ENCODE measurements at places on chromosomes 5 and 9.

DNA sequence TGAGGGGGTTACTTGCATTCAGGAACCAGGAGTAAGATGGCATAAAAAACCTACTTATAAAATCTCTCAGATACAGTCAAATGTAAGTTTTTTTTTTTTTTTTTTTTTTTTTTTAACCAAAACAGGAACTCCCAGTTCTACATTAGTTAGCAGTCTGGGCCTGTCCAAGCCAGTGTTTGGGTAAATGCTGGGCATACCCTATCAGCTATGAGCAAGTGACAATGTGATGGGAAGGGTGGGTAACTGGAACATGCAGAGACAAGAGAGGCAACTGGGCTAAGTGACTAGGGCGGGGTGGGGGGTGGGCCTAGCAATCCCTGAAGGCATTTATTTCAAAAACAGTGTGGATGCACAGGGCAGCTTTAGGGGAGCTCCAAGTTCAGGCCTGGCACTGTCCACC lies 2.3 kb downstream of the NMRK1 start:
- no peak for DNase-seq

- DNase-seq = peak; percentile 77
Observed at GRCh38 chr9:108953983-108954574, 19.9 kb downstream of the ABITRAM start.

DNA sequence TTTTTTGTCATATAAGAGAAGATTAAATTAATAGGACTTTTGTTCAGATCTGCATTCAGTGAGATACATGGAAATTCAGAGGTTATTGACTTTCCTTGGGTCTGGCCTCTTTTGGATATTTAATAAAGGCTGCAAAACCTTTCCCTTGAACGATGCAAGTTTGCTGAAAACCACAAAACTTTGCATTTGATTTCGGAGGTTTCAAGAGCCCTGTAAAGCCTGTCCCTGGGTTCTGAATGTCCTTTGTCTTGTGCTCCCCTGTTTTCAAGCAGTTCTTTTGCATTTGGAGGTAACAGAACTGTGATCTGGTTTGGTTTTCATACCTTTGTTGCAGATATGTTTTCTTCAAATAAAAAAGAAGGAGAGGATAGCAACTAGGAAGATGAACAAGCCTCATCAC lies 188.1 kb upstream of the DMRT1 start:
- no peak for DNase-seq

GRCh38 chr9:112720113-112720780 lies 2.3 kb upstream of the INIP start:
- DNase-seq = no peak

DNA sequence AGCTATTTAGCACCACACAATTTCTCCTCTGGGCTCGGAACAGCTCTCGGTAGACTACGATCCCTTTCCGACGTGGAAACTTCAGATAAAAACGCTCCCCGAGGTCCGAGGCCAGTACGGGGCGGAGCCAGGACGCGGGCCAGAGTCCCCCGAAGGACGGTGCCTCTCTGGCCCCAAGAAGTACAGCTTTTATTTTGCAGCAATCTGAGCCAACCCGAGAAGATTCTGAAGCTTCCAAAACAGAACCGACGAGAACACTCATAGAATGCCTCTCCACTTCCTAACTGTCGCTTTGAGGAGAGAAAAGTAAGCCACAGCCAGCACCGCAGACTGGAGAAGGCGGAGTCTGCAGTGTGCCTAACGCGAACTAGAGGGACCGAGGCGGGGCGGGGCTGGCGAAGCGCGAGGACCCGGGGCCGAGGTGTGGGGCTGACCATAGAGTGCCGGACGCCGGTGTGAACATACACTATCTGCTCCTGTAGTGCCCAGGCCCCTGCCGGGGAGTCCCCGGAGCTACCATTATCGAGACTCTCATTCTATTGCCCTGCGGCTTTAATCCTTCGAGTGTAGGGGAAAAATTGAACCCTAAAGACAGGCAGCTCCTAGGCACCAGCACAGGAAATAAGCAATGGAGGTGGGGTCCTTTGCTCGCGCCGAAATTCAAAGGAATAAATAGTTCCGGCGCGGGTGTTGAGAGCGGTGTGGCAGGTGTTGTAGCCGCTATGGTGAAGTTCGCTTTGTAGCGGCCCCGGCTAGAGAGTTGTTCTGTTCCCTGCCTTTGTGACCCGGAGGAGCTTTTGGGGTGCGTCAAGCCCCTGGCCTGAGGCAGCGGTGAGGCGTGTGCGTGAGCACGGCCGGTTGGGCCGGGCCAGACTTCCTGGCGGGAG lies at the start of gene SMC2:
SMC2 (plus strand) TSS at position 663 of the 887 bp plus-strand sequence. CDS start 1,076 bp downstream, outside the sequence.
- DNase-seq = peak; percentile 91

DNA sequence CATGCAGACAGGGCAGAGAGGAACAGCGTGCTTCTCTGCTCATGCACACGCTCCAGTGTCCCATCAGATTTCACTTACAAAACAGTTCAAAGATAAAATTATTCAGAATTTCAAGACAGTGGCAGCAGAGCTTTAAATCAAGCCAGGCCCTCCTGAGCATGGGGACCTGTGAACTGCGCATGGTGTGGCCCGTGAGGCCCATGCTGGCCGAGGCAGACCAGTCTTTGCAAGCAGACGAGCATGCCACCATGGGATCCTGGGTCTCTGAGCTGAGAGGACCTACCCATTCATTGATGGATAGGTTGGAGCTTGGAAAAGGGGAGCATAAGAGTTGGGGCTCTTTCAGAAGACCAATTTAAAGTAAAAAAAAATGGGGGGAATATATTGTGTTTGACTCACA lies 35.0 kb upstream of the SAP30L start:
- no peak for DNase-seq

GRCh38 chr9:84991514-84991870 lies 322.0 kb downstream of the NTRK2 start:
- no peak for DNase-seq

- DNase-seq = peak; percentile 85
Observed at GRCh38 chr5:145237843-145238242, 597.3 kb downstream of the PRELID2 start.

- DNase-seq = peak; percentile 84
Observed at GRCh38 chr5:147188200-147189108, 46.4 kb upstream of the STK32A start.

- DNase-seq = no peak
Observed at GRCh38 chr5:100539519-100539918, 4.3 kb downstream of the FAM174A start.

GRCh38 chr9:86765746-86766430 lies 181.4 kb downstream of the GAS1 start:
- no peak for DNase-seq

DNA sequence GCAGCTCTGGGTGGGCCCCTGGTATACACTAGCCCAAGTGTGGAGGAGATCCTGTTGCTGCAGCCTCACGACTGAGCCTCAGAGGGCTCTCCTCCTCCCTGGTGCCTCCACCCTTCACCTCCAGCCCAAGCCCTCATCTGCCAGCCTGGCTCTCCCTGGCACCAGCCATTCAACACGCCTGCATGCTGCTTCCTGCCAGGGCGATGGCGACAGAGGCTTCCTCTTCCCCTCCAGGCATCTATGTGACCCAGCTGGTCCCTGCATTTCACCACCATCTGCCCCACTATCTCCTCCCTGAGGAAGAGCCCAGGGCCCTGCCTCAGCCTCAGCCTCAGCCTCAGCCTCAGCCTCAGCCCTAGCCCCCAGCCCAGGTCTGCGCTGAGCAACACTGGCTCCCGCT lies 54.8 kb upstream of the ANGPTL2 start:
- no peak for DNase-seq

- peak; percentile 3 for DNase-seq
Observed at GRCh38 chr9:26054600-26055520, 376.6 kb upstream of the TUSC1 start.

- DNase-seq = no peak
Observed at GRCh38 chr9:15433191-15433590, 10.5 kb downstream of the SNAPC3 start.

DNA sequence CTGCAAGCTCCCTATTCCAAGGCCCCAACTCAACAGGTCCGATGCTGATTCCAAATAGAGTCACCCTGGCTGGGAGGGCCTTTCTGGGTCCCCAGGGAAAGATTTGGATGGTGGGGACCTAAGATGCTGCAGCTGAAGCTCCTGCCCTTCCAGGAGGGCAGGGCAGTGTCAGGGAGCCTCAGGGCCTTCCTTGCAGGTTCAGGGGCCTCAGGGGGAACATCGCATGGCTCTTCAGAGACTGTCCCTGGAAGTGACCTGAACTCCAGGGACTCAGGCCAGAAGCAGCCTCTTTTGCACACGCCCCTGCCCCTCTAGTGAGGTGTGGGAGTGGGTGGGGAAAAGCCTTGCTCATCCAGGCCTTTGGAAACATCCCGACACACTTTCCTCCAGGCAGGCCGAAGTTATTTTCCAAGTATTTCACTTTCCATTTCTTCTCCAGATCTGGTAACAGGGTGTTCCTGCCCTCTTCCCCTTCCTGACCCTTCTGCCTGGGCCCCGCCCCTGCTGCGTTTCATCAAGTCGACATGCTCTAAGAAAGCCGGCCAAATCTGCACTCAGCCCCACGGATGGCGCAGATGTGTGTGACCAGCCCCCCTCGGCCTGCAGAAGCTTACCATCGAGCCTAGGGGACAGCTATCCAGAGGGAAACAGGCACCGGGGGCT lies 159.5 kb downstream of the FGF18 start:
- DNase-seq = no peak

DNA sequence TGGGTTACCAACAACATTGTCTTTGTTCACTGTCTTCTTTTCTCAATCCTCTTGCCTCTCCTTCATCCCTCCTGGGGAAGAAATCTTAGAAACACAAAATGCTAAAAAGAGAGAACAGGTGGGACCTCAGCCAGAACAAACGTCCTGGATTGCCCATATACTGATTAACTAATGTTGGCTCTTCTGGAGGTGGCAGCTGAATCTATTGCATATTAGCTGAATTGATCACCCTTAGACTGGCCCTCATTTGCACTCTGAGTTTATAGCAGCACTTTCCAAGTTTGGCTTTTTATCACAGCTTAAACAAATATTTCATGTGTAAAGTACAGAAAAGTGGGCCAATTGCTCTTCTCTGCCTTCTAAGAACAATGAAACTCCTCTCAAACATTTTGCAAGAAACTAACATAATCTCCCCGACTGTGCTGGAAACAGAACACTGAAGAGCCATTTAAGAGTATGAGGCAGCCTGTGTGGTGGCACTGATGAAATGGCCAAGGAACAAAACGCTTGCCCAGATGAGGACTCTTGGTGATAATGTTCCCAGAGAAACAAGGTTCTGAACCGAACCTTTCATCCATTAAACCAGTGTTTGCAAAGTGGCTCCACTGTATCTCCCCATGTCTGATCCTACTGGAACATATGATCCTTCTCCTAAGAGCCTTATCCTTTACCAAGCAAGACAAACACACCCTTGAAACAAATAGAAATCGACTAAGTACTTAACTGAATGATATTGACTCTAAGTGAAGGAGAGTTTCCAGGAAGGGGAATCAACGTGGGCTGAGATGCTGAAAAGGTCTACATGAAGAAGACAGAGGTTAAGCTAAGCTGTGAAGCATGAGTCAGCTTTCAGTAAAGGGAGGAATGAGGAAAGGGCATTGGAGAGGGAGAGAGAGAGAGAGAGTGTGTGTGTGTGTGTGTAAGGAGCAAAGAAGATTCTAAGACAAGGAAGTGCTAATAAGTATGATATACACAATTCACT lies 83.2 kb upstream of the LIFR start:
- DNase-seq = peak; percentile 36

GRCh38 chr5:77155179-77155785 lies 55.2 kb upstream of the PDE8B start:
- no peak for DNase-seq

GRCh38 chr5:43680286-43680685 lies 77.3 kb downstream of the NNT start:
- DNase-seq = no peak

- no peak for DNase-seq
Observed at GRCh38 chr5:173963867-173964441, 25.0 kb upstream of the C5orf47 start.

DNA sequence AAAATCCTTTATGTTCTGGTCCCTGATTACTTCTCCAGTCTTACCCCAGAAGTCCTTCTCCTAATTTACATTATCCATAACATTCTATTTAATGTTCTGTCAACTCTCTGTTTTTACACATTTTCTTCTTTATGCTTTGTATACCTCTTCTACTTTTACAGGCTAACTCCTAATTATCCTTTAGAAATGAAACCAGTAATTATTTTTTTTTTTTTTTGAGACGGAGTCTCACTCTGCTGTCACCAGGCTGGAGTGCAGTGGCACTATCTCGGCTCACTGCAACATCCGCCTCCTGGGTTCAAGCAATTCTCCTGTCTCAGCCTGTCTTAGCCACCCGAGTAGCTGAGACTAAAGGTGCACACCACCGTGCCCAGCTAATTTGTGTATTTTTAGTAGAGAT lies 9.0 kb downstream of the CENPK start:
- no peak for DNase-seq

DNA sequence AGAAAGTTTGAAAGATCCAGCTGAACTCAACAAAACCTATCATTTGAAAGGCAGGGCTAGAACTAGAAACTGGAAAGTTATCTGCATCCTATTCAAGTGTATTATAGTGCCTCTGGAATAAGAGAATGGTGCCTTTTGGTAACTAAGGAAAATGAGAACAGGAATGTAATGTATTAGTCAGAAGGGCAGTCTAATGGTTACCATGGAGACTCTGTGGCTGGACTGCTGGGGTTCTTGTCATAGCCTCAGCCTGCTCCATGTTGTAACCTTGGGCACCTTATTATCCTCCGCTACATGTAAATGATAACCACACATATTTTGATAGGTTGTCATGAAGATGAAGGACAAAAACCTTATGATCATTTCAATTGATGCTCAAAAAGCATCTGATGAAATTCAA lies 24.6 kb upstream of the IFNB1 start:
- peak; percentile 35 for DNase-seq

DNA sequence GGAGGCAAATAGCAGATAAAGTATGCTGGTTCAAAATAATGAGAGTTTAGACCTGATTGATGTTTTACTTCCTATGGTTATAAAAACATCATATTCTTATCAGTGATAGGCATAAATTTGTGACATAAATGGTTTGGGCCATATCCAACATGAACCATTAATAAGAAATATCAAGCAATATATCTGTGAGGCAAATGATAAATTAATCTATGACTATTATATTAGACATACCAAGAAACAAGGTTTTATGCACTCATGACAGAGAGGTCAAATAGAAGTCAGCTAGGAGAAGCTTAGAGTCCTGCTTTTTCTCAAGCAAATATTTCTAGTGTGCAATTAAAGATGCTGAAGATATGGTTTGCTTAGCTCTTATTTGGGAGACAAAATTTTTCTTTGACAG lies 10.4 kb downstream of the SMIM3 start:
- no peak for DNase-seq

GRCh38 chr5:147481376-147481775 lies 28.5 kb downstream of the DPYSL3 start:
- DNase-seq = peak; percentile 76

DNA sequence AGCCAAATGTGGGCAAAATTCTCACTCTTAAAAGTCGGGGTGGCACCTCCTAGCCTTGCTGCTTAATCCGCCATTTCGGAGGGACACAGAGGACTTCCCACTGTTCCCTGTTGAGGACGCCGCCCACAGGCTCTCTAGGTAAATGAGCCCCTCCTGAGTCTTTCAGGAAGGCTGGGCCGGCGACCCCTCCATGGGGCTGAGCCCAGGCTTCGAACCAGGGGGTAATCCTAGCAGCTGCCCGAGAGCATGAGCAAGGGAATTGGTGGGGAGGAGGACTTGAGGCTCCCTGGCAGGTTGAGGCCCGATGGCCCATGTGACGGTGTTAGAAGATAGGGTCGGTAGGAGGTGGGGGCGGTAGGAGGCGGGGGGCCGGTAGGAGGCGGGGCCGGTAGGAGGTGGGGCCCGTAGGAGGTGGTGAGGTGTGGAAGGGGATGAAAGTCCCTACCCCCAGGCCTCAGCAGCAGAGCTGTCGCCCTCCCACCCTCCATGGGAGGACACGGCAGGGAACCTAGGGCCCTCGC lies 17.1 kb downstream of the SLC12A7 start:
- DNase-seq = no peak

- peak; percentile 84 for DNase-seq
Observed at GRCh38 chr9:72509053-72509452, 12.4 kb upstream of the TMC1 start.
